ENCODE measurements at places on chromosomes 1 and 21.
A peak's percentile ranks its signal among the peaks of the same experiment; 100 is the strongest.

DNA sequence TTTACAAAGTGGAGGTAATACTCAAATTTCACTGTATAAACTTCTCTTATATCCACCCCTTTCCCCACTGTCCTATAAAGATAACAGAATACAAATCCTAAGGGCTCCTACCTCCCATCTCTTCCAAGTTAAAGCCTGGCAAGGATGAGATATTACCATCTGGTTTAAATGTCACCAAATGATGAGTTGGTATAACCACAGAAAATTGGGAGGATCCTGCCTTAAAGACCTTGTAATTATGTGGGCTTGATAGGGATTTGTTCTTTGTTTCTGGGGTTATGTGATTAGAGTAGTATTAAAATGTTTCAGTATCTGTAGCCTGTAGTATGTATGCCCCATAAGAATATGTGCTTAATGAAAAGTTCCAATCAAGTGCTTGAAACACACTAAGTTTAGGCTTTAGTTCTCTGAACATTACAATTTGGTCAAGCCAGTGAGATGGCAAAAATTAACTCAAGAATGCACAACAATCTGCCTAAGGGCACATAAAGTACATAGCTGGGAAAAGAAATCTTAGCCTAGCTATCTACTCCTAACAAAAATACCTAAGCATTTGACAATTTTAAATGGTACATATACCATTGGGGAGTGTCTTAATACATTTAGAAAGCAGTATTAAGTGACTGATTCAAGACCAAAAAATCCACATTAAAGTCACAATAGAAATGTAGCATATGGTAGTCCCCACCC lies 14.0 kb downstream of the KDM5B start:
- no peak for DNase-seq

DNA sequence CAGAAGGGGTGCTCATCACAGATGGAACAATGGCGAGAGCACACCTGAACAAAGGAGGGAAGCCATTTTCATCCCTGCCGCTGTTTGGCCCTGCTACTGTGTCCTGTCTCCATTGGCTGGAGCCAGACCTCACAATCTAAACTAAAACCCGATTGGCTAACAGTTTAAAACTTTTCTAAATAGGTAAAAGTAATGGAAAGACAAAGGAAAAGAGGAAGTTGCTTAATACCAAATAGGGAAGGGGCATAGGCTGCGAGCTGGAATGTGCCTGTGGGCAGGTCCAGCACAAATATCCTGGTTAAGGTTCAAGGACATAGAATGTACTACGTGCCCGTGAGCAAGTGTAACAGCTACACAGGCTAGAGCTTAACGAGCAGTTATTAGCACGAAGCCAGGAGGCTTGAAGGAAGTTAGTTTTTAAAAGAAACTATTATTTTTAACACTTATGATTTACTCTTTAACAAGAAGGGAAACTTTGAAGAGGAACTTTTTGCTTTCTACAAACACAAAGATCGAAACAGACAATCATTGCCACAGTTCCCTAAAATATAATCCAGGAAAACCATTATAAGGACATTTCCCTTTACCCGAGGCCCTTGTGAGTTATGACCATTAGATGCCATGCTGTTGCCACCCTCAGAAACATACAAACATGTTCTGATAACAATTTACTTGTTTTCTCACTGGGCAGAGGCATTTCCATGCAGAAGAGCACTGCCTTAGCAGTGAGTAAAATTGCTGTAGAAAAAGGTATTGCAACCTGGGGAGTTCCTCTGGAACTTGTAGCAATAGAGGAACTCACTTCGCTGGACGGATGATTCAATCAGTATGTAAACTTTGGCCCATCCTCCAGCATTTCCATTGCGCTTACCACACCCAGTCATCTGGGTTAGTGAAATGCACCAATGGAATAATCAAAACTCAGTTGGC lies 4.8 kb upstream of the PTTG1IP start:
- no peak for DNase-seq

GRCh38 chr1:116920211-116920610 lies 10.5 kb downstream of the PTGFRN start:
- no peak for DNase-seq

- DNase-seq = peak; percentile 17
Measured at GRCh38 chr1:40438391-40439015, 11.8 kb upstream of the ZFP69B start.

- DNase-seq = no peak
Measured at GRCh38 chr1:158272681-158273080, 17.0 kb upstream of the CD1C start.

GRCh38 chr21:36613059-36613458 lies 85.9 kb upstream of the SIM2 start:
- DNase-seq = no peak

DNA sequence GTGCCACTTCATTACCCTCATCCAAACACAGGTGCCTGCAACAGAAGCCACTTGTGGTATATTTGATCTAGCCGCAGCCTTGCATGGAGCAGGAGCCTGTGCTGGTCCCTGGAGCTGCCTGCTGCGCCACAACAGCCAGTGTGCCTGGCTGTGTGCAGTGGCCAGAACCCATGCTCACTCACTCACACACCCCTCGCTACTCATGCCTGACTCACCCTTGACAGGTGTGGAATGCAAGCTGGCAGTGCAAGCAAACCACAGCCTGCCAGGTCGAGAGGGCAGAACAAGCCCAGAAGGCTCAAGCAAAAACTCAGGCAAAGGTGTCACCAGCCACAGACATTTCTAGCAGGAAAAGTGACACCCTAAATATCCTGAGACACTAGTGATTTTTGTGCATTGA lies 1510.9 kb downstream of the KCNT2 start:
- DNase-seq = no peak

- no peak for DNase-seq
Measured at GRCh38 chr1:234558330-234558836, 51.6 kb downstream of the IRF2BP2 start.

- no peak for DNase-seq
Measured at GRCh38 chr1:11138952-11139351, 39.3 kb upstream of the EXOSC10 start.

DNA sequence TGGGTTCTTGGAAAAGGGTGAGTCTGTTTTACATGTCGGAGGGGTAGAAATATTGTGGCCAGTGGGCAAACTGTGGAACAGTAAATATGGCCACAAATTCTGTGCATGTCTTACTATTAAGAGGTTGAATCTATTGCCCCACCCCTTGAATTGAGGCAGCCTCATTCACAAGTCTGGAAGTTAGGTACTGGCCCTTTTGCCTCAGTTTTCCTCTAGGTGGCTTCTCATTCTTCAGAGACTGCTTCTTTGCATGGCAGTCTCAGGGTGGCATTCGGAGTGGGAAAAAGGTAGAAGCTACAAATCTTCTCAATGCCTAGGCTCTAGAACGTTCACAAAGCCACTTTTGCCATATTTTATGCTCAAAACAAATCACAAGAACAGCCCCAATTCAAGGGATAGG lies 57.2 kb downstream of the SLC9C2 start:
- no peak for DNase-seq

DNA sequence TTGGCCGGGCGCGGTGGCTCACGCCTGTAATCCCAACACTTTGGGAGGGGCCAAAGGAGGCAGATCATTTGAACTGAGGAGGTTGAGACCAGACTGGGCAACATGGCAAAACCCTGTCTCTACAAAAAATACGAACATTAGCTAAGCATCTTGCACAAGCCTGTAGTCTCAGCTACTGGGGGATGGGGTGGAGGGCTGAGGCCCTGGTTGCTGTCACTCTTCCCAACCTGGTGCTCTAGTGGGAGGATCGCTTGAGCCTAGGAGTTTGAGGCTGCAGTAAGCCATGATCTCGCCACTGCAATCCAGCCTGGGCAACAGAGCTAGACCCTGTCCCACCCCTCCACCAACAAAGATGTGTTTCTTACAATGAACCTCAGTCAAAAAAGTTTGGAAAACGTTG lies 2.8 kb downstream of the PHGDH start:
- DNase-seq = no peak

DNA sequence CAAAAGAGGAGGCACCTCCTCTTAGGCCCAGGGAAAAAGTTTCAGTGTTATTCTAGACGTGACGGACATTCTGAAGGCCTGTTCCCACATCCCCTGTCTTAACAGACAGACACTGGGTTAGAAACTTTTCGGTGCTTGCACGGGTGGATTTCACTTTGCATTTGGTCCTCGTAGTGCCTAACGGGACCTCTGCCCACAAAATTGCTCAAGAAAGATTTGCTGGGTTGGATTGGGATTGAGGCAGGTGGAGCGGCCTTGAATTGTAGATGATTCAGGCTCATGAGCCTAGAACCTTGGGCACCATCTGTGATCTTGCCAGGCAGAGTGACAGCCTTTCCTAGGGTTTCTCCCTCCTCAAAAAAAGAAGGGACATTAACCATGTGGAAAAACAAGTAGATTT lies 2.8 kb downstream of the PLA2G5 start:
- DNase-seq = no peak

DNA sequence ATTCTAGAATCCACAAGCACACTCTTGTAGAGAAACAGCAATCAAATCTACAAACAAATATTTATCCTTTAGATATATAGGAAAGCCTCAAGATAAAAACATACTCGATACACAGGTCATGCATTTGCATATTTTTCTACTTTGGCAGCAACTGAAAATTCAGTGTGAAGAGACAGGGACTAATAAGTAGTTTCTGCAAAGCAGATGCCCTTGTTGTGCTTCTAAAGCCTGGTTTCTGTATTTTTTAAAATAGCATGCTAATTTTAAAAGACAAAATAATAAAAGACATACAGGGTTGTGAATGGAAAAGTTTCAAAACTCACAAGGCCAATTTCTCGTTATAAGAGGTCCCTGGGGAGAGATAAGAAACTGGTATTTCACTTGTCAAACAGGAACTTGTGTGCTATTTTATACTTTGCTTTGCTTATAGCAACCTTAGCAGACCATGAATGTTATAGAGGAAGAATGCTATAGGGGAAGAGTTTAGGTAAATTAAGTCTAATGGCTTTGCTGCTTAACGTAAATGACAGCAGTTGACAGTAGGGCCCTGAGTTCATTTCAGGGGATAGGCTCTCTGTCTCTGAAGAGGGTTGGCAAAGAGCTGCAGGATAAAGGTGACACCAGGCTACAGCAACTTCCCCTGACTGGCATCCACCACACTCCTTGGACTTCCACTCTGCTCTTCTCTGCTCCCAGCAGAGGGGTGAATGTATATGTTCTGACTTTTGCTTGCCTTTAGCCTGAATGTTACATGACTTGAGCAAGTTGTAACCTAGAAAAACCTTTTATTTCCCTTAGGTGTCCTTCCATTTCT lies 9.4 kb upstream of the RGS13 start:
- DNase-seq = no peak

DNA sequence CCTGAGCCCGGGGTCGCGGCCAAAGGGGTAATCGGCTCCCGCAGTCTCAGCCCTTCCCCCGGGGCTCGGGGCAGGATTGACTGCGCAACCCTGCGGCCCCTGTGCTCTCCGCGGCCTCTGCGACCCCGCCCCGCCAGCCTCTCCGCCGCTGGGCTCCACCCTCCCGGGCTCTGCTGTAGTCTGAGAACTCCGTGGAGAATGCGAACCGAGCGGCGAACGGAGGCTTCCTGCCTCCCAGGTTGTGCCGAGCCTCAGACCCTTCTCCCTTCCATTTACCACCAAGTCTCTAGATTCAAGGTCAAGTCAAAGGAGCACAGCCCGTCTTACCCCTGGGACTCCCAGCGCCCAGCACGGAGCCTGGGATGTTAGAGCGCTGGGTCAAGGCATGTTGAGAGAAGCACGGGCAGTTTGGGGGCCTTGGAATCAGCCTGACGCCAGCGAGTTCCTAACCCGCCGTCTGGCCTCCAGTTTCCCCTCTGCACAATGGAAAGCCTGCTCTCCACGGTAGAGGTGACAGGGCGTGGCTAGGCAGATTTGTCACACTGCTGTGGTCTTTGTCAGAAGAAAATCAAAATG lies 3.0 kb downstream of the ATP2B4 start:
- peak; percentile 69 for DNase-seq

GRCh38 chr1:47209725-47210325 lies 20.0 kb upstream of the PDZK1IP1 start:
- DNase-seq = no peak

GRCh38 chr1:156225677-156226014 lies 12.8 kb downstream of the PMF1 start:
- DNase-seq = no peak

- DNase-seq = no peak
Measured at GRCh38 chr1:197915862-197916499, 1.2 kb upstream of the LHX9 start.

- DNase-seq = no peak
Measured at GRCh38 chr1:54131419-54131818, 21.4 kb downstream of the CDCP2 start.

GRCh38 chr1:108692724-108693655 lies 880 bp downstream of the PRPF38B start:
- DNase-seq = peak; percentile 68

DNA sequence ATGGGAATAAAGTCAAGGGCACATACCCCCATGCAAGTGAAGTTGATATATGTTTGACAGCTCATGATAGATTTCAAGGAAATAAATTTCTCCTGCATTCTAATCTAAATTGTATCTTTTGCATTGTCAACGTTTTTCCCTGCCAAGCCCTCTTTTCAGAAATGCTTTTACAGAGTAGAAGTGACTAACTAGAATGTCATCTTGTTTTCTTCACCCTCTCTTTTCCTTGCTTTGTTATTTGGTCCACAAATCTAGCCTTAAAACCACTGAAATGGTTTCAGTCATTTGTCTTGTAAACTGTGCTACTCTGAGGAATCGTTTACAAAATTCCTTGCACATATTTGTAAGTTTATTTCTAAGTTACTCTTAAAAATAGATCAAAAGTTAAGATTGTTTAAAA lies 600.8 kb upstream of the CXADR start:
- no peak for DNase-seq

- no peak for DNase-seq
Measured at GRCh38 chr1:230429067-230429735, 3.1 kb upstream of the PGBD5 start.

GRCh38 chr1:33372677-33373076 lies 51.8 kb upstream of the A3GALT2 start:
- no peak for DNase-seq

- no peak for DNase-seq
Measured at GRCh38 chr1:100734676-100735075, 15.1 kb downstream of the VCAM1 start.

DNA sequence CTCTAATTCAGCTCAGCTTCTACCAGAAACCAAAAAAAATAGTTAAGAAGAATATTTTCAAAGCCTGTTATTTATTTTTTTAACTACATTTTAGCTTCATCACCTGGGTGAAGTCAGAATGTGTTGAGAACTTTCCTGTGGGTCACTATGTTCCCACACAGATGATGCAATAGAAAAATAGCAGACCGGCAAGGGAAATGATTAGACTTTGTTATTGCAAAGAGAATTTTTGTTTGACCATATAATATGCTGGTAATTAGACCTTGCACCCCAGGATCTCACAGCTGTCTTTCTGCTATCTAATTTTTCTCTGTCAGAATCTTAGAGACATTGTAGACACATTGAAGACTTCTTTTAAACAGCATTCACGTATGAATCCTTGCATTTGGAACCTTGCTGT lies 299.3 kb downstream of the TBX15 start:
- DNase-seq = no peak

- no peak for DNase-seq
Measured at GRCh38 chr1:27377760-27378495, 3.3 kb upstream of the FCN3 start.

GRCh38 chr1:238336531-238336930 lies 445.8 kb upstream of the ZP4 start:
- no peak for DNase-seq

- peak; percentile 23 for DNase-seq
Measured at GRCh38 chr1:115669002-115669673, 27.4 kb downstream of the VANGL1 start.

All from activated CD4-positive, alpha-beta T cell treated with anti-CD3 and anti-CD28 coated beads, Interleukin-2, Interleukin-4, amounts not matched to agents 100 ng/mL and 50 ng/mL, durations not matched to agents 16 hours and 8 hours (primary cell).